ENCODE measurements at places on chromosomes 2 and 18.

DNA sequence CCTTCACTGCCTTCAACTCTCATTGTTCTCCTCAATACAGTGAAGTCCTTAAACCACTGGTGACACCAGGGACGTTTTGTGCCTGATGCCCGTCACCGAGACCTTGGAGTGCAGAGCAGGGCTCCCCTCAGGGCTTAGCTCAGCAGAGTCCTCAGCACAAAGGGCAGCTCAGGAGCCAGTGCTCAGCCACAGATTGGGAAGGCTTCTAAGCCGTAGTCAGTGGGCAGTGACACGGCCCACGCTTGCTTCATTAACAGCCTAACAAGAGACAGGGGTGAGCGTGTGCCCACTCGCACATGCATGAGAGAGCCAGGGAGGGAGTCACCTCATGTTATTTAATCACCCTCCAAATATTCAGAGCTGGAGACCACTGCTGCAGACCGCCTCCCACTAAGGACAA, 137.5 kb downstream of the SH3RF3 start:
- DNase-seq: no peak

- DNase-seq: no peak
Measured at GRCh38 chr2:157355618-157356017, 30.0 kb upstream of the ERMN start.

DNA sequence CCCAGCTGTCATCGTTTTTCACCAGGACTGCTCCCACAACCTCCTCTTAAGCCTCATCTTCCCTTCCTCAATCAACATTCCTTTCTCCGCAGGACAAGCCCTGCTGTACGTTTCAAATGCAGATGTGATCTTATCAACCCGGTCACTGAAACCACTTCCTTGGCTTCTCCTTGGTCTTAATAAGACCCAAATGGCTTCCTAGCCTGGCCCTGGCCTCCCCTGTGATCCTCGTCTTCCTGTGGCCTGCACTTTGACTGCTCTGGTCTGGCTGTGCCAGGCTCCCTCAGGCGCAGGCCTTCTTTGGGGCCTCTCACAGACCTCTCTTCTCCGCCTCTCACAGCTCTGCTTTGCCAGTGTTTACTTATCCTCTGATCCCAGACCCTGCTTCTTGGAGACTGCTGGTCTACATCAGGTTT, 4.7 kb upstream of the ADNP2 start:
- no peak for DNase-seq

- DNase-seq: no peak
Measured at GRCh38 chr18:50444539-50444938, 69.7 kb downstream of the SKA1 start.

DNA sequence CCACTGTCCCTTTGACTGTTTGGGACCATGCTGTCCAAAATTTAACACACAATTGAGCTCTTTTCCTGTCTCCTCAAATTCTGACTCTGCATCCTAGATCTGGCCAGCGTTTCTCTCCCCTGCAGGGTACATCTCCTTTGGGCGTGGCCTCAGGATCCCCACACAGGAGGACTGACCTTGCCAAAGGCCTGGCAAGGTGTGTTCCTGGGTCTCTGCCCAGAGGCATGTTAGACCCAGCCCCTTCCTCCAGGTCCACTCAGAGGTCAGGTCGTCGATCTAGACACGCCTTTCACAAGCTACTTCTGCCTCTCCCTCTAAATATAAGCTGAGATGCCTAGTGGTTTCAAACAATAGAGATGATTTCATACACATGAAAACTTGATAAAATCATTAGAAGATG, 45.4 kb upstream of the SMIM21 start:
- no peak for DNase-seq

DNA sequence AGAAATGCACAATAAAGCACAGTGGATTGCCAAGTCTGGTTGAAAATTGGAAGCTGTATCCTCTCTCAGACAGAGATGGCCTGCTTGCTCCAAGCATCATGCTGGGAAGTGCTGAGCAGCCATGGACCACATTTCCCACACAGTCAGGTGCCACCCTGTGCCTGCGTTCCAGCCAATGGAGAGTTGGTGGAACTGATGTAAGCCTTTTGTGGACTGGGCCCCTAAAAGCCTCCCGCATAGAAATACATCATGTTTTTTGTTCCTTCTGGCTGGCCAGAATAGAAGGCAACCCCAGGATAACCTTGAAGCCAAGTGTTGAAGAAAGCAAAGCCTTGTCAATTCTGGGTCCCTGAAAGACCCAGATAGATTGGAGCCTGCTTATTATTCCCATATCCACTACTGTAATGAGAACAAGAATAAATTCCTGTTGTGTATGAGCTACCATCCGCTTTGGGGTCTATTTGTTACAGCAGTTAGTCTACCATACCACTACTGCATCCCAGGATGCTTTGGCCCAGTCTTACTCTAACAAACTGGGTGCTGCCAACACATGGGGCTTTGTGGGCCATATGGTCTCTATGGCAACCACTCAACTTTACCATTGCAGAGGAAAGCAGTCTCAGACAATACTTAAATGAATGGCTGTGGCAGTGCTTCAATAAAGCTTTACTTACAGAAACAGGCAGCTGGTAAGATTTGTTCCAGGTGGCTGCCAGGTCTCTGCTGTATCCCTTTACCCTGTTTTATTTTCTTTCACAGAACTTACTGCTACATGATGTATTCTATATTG, 65.4 kb downstream of the POLE4 start:
- no peak for DNase-seq

- DNase-seq: no peak
Measured at GRCh38 chr18:66872277-66872676, 268.4 kb upstream of the CDH19 start.

All from neural crest cell (in vitro differentiated cells).